ENCODE measurements at places on chromosomes 7 and 10.

DNA sequence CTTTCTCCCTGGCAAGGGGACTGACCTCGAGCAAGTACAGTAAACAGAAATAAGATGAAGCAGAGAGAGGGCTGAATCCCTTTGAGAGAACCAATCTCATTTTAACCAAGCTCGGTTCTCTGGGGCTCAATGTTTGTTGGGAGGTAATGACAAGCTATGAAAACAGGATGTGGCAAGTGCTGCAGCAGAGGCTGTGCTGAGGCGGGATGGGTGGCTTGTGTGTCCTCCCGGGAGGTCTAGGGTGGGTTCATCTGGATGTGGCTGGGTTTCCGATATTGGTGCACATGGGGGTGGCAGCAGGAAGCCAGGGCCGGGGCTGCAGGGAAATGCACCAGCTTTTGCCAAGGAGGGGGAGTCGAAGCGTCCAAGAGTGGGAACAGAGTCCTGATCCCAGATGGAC lies 84.5 kb downstream of the AOAH start:
- DNase-seq, result no peak

DNA sequence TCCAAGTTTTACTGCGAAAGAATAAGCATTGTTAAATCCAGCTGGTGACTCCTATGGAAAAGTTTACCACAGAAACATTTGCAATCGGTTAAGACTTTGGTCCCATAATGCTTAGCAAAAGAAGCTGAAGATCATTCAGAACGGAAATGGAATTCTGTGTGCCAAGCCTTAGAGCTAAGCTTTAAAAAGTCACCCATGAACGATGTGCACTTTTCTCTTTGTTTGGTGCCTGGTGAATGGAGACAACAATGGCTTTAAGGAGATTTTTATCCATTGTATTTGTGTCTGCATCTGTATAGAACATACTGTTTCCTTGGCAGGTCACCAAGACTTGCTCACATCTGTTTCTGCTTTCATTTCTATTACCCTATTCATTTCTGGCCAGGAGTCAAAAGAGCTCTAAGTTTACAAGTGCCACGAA lies 26.3 kb upstream of the COL1A2 start:
- DNase-seq, result peak; percentile 64

- DNase-seq, result no peak
Measured at GRCh38 chr7:151687523-151688235, 168.0 kb upstream of the RHEB start.

DNA sequence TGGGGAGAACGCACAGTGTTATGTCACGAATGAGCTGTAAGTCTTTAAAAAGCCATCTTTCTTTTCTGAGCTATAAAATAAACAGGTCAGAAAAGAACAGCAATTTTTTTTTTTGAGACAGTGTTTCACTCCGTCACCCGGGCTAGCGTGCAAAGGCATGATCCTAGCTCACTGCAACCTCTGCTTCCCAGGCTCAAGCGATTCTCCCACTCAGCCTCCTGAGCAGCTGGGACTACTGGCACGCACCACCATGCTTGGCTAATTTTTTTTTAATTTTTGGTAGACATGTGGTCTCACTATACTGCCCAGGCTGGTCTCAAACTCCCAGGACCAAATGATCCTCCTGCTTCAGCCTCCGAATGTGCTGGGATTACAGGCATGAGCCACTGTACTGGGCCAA lies 58.6 kb downstream of the PPP1R3C start:
- DNase-seq, result no peak

DNA sequence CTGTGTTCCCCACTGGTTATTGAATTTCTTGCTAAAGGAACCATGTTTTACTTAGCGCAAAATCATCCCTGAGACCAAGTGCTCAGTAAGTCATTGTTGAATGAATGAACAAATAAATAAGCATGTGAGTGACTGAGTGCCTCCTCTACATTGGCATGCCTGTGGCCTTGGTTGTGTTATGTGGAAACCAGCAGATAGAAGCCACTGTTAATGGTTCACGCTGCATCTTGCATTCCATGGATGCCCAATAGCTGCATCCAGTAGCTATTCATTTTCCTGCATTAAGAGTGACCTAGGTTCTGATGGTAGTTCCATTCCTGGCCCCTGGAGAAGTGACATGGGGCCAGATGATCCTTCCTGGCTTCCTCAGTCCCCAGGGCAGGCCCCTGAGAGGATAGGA lies 113.3 kb upstream of the BMPER start:
- no peak for DNase-seq

DNA sequence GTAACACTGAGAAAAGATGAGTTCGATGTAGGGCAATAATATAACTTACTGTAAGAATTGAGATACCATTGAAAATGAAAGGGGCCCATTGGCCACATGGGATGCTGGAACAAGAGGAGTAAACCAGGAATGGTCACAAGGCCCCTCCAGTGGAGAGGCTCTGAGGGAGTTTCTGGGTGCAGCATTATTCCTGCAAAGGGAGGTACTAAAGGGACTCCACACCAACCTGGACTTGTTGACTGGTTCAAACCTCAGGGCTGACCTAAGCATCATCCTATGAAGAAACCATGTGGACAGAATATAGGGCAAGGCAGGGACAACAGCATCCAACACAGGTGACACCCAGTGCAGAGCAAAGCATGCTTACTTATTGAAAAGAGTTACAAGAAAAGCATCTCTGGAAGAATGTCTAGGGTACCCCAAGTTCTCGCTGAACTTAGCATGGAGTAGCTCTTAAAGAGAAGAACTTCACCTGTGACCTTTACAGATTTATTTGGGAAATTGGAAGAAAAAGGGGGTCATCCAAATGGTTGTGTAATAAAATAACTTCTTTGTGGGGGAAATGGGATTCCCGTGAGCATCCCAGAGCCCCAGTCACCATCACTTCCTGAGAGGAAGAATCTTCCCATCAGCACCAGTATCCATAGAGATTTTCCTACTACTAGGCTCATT lies 34.7 kb downstream of the PRSS2 start:
- no peak for DNase-seq

- DNase-seq, result no peak
Measured at GRCh38 chr10:5975641-5976473, 1.5 kb downstream of the IL15RA start.

- DNase-seq, result no peak
Measured at GRCh38 chr10:114541081-114541796, 116.8 kb downstream of the ABLIM1 start.

GRCh38 chr10:59333701-59334100 lies 28.6 kb downstream of the FAM13C start:
- DNase-seq, result no peak

DNA sequence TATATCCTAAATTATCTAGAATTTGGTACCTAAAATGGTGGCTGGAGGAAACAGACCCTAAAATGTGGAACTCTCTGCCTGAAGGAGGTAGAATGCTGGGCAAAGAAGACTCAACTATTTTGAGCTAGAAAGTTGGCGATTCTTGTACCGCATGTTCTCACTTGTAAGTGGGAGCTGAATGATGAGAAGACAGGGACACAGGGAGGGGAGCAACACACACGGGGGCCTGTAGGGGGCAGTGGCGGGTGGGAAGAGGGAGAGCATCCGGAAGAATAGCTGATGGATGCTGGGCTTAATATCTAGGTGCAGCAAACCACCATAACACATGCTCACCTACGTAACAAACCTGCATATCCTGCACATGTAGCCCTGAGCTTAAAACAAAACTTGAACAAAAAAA lies 250.6 kb downstream of the CALN1 start:
- DNase-seq, result no peak

- no peak for DNase-seq
Measured at GRCh38 chr10:75599875-75600648, 168.6 kb downstream of the LRMDA start.

- no peak for DNase-seq
Measured at GRCh38 chr7:128550920-128551319, 74.4 kb downstream of the METTL2B start.

GRCh38 chr7:24979470-24979862 lies 512 bp downstream of the OSBPL3 start:
- DNase-seq, result no peak

DNA sequence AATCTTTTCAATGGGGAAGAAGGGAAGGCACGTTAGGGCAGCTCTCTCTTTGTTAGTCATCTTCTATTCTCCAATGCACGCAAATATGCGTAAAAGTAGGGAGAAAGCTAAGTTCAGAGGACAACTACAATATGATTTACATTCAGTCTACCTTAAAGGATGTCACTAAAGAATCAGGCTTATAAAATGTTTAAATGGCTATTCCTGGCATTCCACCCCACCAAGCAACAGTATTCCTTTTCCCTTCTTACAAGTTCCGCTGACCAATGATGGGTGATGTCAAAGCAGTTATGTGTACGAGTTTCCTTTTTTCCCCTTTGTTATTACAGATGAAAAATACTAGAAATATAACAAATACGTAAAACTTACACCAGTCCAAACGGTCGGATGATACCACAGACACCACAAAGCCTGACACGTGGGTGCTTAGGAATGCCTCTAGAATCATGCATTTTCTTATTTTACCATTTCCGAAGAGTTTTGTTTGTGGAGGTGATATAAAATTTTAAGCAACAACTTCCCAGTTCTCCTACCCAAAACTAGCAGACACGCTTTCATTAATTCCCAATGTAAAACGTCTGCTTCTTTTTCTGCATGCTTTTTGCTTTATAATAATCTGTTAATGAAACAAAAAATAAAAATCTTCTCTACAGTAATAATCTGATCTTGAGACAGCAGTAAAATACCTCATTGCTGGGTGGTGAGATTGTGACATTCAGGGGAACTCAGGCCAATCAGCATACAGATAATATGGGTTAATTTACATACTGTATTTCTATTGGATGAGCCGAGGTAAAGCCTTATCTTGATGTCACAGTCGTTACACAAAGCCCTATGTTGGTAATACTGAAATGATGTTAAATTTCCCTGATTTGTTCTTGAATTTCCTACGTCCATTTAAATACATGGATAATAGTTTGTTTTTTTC lies 708 bp upstream of the GPR85 start:
- no peak for DNase-seq

DNA sequence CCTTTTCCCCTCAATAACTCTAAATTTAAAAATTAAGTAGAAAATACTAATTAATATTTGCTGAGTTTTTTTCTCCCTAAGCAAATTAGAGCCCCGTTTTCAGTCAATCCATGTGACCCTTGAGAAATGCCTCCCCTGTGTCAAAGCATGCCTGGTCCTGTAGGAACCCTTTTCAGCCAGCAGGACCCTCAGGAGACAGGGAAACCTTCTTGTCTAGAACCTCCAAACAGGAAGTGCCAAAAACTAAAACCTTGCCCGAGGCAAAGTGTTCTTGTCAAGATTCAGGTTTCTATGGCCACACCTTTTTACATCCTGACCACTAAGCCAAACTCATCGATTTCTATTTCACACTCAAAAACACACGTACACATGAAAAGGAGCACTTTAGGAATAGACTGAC lies 60.1 kb upstream of the NFE2L3 start:
- no peak for DNase-seq

DNA sequence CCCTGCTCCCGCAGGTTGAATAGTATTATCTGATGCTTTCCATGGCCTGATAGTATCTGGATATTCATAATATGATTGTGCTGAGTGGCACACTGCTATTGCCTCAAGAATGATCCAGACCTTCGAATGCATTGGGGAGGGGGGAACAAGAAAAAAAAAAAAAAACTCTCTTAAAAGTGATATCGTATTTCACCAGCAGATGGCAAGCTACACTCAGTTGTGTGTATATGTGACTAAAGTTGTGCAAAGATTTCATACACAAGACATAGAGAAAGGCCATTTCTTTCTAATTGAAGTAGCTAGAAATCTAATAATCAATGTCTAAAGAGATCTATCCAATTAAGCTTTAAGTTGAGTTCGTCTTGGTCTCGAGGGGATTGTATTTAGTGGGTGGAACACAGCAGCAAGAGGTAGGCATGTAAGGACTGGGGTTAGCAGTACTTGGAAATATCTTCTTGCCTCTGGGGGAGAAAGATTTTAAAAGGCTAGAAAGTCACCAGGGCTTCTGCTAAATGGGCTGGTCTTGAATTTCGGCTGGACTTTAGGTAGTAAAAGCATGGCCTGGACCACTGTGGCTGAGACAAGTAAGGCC lies 15.3 kb downstream of the SFRP4 start:
- peak; percentile 15 for DNase-seq

GRCh38 chr10:130726996-130727725 lies 584.4 kb downstream of the TCERG1L start:
- DNase-seq, result no peak

- DNase-seq, result no peak
Measured at GRCh38 chr10:27779462-27780015, 33.9 kb upstream of the MKX start.
